ENCODE measurements at places on chromosomes 16 and 17.

DNA sequence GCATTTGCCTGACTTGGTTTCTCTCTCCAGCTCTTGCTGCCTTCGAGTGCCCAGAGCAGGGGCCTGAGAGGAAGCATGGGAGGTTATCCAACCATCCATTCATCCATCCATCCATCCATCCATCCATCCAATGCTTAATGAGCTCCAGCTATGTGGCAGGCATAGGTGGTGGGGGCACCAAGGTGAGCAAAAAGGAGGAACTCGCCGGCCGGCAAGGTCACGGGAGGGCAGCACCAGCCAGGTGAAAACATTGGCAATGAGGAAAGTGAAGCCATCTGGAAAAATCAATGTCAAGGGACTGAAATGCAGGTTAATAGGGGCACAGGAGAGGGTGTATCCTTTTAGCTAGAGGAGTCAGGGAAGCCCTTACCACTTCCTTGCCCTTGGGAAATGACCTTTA is 18.2 kb upstream of the DOK4 start:
- DNase-seq, result no peak

GRCh38 chr17:57988301-57989250 is 522 bp upstream of the VEZF1 start:
- peak; percentile 72 for DNase-seq

GRCh38 chr17:61130330-61130729 is 269.3 kb upstream of the TBX2 start:
- no peak for DNase-seq

DNA sequence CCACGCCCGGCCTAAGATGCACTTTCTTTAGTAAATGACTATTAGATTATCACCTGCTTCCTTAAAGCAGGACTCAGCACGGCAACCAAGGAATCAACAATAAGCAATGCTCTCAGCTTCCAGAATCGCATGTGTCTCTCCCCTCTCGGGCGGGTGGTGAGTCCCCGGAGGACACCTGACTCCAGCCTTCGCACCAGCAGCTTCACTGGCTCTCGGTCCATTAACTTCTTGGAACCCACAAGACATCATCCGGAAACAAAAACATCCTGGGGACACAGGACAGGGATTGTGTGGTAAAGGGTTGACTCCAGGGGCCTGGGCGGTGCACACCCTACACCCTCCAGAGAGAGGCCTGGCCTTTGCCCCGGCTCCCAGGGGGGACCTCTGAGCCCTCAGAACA is 22.7 kb downstream of the UTS2R start:
- DNase-seq, result no peak

GRCh38 chr16:46788891-46789474 is 40.8 kb upstream of the MYLK3 start:
- DNase-seq, result no peak

GRCh38 chr16:57823836-57824235 is 21.5 kb upstream of the KIFC3 start:
- DNase-seq, result no peak

DNA sequence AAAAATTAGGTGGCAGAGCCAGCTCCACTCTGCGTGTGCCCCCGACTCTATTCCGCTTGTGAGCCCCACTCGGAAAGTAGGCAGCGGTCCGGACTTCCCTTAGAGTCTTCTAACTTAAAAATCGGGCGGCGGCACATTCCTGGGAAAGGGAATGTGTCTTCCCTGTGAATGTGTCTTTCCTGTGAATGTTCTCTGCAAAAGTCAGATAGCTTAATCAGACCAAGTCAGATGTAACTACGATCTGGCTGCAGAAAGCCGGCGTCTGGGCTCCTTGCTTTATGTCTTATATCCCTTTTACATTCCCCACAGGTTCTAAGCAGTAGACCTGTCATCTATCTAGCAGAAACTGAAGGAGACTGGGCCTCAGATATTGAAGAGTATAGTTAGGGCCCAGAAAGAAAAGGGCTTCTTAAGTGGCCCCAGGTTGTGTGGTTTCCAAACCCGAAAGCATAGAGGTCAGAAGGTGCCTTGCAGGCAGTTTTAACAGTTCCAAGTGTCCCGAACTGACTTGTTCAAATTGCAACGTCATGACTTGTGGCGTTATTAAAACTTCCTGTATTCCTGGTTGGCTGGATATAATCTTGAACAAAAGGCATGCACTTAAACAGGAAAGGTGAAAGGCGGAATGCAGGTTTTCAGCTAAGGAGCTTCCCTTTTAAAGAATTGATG is 601 bp downstream of the PHKB start:
- DNase-seq, result no peak

DNA sequence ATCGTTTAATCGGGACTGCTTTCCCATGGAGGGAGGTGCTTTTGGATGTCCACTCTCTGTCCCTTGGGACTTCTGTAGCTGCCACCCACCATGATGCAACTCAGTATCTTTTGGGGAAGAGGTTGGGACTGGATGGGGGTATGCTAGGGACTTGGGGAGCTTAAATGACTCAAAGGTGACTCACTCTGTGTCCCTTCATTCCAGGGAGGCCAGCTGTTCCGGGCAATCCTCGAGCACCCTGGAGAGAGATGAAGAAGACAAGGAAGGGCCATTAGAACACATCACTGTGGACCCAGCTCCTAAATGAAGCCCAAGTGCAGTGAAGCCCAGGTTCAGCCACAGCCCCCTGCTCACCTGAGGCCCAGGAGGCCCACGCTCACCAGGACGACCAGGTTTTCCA is 4.6 kb downstream of the COL1A1 start:
- no peak for DNase-seq

GRCh38 chr17:8109661-8110455 is 8.5 kb downstream of the ALOXE3 start:
- DNase-seq, result peak; percentile 75

GRCh38 chr17:50100480-50100883 is 5.3 kb downstream of the PDK2 start:
- no peak for DNase-seq

DNA sequence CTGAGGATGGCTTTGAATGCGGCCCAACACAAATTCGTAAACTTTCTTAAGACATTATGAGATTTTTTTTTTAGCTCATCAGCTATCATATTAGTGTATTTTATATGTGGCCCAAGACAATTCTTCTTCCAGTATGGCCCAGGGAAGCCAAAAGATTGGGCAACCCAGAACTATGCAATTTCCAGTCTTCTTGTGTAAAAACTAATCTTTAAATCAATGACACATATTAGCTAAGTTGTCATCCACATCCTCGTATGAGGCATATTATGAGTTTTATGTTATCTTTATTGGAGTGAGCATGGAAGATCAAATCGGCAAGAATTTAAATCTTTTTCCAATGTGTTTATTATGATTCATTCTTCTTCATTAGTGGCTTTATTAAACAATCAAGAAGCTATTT is 198.6 kb upstream of the HSBP1 start:
- no peak for DNase-seq

- DNase-seq, result no peak
Measured at GRCh38 chr17:68314916-68315535, 23.7 kb downstream of the ARSG start.

DNA sequence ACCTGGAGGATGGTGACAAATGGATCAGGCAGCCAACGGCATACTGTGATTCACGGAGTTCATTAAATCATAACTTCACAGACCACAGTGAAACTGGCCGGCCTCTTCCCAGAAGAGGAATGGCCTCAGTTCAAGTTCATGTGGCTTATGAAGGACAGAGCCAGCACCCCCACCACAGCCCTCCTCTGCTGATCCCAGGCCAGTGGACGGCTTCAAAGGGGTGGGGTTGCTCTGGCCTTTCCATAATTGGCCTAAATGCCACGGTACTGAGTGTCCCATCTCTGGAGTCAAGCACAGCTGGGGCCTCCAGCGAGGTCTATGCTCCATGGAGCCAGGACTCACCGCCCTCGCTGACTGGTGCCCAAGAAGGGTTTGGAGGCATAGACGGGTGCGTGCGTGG is 21.4 kb downstream of the GALNS start:
- no peak for DNase-seq

GRCh38 chr17:40014375-40014980 is 762 bp upstream of the CSF3 start:
- no peak for DNase-seq

DNA sequence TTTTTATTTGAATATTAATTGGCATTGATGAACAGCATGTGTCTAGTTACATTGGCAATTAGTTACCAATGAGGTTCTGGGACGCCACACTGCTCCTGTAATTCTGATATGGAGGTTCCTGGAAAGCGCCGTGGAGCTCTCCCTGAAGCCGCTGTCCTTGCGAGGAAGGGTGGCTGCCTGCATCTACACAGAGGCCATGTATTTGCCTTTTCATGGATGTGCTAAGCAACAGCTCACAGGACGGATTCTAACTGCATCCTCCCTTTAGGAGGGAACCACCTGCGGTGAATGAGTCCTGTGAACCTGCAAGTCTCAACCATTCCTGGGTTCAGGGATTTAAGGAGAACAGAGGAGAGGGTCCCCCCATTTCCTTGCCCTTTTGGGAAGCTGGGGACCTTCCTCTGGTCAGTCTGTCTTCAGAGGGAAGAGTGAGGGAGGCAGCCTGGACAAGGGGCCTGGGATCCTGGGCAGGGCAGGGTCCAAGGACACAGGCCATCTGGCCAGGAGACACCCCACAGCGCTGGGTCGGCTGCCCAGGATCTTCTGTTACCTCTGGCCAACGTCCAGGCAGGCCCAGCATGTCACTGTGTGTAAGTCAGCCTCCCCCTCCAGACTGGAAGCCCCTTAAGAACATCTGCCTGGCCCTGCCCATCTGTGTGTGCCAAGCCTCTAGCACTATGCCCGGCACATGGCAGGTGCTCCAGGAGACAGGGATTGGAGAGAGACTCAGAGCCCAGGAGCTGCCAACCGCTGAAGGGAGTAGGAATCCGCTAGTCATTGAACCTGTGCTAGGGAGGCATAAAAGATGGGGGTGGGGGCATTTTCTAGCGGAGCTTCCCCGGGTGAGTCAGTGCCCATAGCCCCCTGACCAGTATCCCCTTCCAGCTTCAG is 314.1 kb upstream of the TNRC6C start:
- DNase-seq, result no peak

DNA sequence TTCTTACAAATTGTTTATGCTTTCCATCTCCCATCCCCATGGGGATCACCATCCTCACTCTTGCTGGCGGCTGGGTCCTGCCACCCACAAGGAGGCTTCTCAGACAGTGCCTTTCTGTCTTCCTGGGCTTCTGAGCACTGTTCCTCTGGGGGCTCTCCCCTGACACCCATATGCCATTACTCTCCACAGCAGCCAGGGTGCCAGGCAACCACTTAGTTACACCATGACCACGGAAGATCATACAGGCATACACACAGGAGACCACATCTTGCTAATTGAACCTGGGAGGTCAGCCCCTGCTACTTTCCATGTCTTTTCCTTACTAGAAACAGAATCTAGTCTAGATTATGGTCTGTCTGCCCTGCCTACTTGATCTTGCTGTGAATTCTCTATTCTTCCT is 27.7 kb upstream of the HS3ST2 start:
- DNase-seq, result no peak

- DNase-seq, result no peak
Measured at GRCh38 chr16:87438611-87438985, 46.5 kb downstream of the MAP1LC3B start.

GRCh38 chr17:27306276-27306835 is 12.4 kb downstream of the WSB1 start:
- DNase-seq, result no peak

- no peak for DNase-seq
Measured at GRCh38 chr16:73459586-73459985, 411.7 kb upstream of the ZFHX3 start.

DNA sequence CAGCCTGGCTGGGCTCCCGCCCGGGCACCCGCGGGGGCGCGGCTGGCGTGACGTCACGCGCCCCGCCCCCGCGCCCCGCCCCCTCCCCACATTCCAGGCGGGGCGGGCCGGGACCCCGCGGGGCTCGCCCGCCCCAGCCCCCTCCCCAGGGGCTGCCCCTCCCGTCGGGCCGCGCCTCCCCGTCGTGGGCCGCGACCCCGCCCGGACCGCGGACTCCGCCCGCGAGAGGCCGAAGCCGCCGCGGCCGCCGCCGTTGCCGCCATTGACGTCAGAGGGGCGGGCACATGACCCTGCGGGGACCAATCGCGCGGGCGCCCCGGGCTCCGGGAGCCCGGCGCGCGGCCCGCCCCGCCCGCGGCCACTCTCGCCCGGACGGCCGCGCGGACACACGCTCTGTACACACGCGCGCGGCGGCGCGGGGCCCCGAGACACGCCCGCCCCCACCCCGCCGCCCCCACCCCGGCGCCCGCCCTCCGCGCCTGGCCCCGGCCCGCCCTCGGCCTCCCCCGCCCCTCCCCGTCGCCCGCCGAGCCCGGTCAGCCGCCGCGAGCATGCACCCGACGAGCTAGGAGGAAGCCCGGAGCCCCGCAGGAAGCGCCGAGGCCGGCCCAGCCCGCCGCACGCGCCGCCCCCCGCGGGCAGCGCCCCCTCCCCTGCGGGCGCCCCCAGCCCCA is at the start of gene CMIP:
TSS of gene CMIP (plus strand) at position 361 of the 674 bp plus-strand sequence.
- peak; percentile 79 for DNase-seq

DNA sequence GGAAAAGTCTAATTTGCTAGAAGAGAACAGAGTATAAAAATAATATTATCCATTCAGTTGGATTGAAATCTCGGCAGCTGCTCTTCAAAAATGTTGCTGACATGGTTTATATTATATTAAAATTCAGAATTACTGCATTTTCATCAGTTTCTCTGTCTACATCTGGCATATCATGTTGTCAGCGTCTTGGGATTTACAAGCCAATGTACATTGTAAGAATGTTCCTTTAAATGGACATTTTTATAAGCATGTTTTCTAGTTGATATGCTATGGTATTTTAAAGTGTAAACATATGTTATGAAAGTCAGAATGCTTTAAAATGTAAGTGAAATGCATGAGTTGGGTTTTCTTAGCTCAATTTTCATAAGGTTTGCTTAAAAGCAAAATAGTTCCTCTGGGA is 528.1 kb upstream of the CDH8 start:
- DNase-seq, result no peak

DNA sequence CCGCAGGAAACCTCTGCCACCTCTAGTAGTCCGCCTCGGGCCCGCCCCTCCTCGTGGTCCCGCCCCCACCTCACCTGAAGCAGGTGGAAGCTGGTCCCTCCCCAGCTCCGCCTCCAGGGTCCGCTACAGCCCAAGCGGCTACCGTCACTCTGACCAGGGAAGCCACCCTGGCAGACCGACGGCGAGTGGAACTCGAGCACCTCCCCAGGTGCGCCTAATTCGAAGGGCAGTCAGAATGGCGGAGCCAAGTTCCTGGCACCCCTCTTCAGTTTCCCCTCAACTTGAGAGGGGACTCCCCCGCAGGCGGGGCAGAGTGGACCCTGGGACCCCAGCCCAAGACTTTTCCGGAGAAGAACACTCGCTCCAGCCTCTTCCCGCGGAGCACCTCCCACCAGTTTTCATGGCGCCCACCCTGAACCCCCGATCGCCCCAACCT is 507 bp downstream of the FHOD1 start:
- peak; percentile 53 for DNase-seq

DNA sequence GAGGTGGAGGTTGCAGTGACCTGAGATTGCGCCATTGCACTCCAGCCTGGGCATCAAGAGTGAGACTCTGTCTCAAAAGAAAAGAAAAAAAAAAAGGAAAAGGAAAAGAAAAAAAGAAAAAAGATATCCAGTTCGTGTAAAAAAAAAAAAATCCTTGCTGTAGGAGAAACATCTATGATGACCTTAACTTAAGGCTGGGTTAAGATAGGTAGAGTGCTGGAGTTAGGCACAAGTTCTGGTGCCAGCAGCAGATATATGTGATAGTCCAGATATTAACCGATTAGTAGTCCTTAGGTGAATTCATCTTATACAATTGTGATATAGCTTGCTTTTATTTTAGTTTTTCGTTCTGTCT is 17.2 kb downstream of the PSMD11 start:
- no peak for DNase-seq

GRCh38 chr17:40615068-40615840 is 32.4 kb downstream of the SMARCE1 start:
- peak; percentile 8 for DNase-seq

Measured in stimulated activated naive CD4-positive, alpha-beta T cell treated with Interleukin-2 at 50 U/mL for 16 hours (primary cell).